Stimulated activated naive CD8-positive, alpha-beta T cell treated with anti-CD3 and anti-CD28 coated beads, Interleukin-15, amount 100 ng/mL, for 72 hours (primary cell): ENCODE measurements at places on chromosomes 1 and 21.

- DNase-seq, result no peak
Measured at GRCh38 chr1:26874896-26875295, 11.9 kb downstream of the SFN start.

GRCh38 chr1:185929776-185930175, 195.6 kb downstream of the HMCN1 start:
- no peak for DNase-seq

DNA sequence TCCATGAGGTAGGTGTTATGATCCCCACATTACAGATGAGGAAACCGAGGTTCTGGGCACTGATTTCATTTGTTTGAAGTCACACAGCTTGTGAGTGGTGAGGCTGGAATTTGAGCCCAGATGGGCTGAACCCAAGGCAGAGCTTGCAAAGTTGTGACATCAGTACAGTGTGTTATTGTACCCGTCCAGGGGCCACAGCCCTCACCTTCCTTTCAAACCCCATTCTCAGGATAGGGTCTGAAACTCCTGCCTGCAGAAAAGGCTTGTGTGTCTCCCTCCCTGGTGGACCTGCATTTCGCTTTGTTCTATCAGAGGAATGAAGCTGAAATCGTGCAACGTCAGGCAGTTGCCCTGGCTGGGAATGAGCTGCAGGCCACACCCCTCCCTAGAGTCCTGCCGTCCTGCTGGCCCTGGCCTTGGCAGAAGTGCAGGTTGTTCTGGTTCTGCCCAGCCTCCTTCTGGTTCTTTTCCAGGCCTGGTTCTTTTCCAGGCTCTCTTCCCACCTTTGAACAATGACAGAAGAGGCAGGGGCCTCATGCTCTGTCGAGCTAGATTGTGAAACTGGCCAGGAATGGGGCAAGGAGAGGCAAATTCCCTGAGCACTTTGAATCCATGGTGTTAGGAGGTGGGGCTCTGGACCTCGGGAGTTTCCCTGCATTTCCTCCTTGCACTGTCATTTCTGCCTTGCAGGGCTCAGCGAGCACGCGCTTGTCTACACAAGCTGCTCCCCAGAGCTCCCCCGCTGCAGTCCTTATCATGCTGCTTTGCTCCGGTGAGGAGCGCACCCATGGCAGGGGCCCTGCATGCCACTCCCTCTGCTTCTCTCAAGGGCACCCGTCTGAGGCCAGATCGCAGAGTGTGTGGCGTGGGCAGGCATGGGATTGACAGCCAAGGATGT, 8.2 kb upstream of the MYOM3 start:
- no peak for DNase-seq

DNA sequence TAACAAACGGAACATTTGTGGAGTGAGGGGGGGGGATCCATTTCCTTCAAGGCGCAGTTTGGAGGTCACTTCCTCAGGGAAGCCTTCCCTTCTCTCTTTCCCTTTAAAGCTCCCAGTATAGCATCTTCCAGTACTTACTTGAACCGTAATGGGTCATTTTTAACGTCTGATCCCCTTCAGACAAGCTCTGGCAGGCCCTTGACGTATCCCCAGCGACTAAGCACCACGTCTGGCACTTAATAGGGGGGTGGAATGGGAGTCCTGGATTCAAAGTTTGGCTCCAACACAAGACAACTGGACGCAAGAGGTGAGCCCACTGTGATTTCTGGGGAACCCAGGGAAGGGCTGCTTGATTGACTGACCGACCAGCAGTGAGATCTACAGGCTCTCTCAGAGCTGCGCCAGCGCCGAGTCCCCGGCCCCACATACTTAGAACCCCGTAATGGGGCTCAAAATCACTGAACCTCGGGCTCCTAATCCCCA, 441 bp downstream of the YARS1 start:
- DNase-seq, result no peak

- no peak for DNase-seq
Measured at GRCh38 chr1:216560527-216560926, 137.3 kb upstream of the USH2A start.

DNA sequence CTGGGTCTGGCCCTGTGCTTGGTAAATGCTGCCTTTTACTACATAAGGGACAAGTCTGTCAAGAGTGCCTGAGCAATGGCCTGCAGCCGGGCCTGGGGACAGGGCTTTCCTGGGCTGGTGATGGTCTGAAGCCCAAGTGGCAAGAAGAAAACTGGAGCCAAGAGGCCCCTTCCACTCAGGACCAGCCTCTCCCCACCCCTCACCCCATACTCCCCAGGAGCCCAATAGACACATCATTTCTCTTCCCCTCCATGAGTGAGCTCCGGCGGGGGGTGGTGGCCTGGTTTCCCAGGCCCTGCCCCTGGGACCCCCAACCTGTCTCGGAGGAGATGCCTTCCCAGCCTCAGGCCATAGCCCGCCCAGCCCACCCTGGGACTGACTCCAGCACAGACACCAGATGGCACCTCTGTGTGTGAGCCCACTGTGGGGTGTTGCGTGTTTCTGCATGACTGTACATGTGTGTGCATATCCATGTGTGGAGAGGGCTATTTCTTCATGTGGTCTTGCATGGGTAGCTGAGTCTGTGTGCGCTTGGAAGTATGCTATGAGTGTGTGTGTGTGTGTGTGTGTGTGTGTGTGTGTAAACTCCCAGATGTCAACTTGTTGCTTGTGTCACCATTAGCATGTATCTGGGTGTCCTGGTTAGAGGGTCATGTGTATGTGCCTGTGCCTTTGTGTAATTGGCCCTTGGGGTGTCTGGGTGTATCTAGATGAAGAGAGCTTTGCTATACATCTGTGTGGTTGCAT, 14.3 kb upstream of the LRP8 start:
- no peak for DNase-seq

- no peak for DNase-seq
Measured at GRCh38 chr1:14296795-14297194, 301.7 kb upstream of the KAZN start.

- DNase-seq, result no peak
Measured at GRCh38 chr1:165222580-165222979, 133.9 kb downstream of the LMX1A start.

- DNase-seq, result no peak
Measured at GRCh38 chr1:46484783-46485490, 4.7 kb upstream of the DMBX1 start.

DNA sequence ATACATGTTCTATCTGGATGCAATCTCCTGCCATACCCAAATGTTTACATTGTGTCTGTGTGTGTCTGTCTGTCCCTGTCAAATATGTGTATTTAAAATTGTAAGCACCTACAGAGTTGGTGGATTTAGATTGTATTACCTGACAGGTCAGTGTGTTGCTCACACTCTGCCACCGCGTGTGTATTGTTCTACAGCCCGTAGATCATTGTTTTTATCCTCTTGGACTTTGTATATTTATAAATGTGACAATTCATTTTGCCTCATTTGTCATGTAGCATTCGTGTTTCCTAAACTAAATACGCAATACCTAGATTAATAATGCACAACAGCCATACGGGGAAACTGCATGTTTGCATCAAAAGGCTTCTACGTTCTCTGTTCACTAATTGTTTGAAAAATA, 634 bp downstream of the ALG14 start:
- no peak for DNase-seq

DNA sequence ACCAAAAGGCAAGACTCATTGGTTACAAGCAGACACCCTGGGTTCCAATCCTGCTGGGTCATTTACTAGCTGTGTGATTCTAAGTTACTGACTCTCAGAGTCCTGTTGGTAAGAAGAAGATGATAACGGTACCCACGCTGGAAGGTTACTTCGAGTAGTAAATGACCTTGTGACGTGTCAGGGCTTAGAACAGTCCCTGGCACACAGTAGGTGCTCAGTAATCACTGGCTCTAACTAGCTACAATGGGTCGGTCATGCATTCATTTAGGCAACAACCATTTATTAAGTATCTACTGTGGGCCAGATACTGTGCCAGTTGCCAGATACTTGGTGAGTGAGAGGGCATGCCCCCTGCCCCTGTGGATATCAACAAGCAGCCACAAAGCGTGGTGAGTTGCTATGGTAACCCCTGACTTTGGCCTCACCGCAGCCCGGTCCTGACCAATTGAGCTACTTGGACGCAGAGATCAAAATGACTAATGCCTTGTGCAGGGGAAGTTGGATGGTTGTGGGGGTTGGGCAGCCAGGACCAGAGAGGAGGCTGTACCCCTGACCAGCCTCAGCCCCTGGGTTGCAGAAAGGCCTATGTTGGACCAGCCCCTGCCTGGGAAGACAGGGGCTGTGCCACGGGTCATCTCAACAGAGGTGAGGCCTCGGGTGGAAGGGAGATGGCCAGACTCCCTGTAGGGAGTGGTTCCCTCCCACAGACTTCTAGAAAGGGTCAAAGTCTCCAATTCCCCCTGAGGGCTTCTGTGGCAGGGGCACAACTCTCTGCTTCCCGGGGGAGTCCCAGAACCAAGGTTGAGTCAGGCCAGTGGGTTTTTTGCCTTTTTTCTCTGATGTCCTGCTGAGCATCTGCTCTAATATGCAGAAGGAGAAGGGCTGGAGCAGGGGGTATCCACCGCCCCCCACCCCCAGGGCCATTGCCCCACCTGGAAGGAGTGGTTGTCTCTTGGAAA, 16.0 kb downstream of the DHRS3 start:
- no peak for DNase-seq

DNA sequence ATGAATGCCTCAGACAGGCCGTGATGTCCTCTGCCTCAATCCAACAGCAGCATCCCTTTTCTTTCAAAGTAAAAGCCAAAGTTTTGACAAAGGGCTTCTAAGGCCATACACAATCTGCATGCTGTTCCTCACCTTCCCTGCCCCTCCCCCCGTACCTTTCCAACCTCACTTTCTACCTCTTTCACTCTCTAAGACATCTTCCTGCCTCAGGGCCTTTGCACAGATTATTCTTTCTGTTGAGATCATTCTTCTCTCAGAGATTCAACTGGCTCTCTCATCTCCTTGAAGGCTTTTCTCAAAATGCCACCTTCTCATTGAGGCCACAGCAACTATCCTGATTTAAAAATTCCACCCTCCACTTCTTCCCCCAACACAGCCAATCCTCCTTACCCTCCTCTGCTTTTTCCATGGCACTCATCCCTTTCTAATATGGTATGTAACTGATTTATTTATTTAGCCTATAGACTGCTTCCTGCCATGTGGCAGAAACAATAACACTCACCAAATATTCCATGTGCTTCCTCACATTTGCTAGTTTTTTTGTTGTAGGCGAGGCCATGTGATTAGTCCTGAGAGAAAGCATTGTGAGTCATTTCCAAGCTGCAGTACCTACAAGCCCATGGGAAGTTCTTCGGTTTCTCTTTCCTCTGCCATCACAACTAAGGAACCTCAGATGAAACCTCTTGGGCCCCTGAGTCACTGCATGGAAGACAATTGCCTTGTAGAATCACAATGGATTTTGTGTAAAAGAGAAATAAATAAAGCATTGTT, 58.7 kb upstream of the GADD45A start:
- no peak for DNase-seq

- no peak for DNase-seq
Measured at GRCh38 chr1:80036690-80037432, 1030.3 kb upstream of the ADGRL4 start.

DNA sequence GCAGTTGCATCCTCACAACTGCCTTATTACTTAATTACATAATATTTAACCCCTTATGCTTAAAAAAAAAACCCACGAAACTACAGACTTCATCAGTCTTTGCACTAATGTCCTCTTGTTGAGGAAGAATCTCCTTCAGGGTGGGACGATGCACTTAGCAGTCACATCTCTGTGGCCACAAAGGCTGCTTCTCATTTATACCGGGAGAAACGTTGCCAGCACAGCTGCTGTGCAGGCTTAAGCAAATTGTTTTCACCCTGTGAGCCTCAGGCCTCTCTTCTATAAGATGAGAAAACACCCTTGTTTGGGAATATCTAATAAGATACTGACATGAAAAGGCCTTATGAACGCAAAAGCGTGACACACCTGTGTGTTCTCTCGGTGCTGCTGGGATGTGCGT, 2.9 kb upstream of the OBSCN start:
- DNase-seq, result no peak

DNA sequence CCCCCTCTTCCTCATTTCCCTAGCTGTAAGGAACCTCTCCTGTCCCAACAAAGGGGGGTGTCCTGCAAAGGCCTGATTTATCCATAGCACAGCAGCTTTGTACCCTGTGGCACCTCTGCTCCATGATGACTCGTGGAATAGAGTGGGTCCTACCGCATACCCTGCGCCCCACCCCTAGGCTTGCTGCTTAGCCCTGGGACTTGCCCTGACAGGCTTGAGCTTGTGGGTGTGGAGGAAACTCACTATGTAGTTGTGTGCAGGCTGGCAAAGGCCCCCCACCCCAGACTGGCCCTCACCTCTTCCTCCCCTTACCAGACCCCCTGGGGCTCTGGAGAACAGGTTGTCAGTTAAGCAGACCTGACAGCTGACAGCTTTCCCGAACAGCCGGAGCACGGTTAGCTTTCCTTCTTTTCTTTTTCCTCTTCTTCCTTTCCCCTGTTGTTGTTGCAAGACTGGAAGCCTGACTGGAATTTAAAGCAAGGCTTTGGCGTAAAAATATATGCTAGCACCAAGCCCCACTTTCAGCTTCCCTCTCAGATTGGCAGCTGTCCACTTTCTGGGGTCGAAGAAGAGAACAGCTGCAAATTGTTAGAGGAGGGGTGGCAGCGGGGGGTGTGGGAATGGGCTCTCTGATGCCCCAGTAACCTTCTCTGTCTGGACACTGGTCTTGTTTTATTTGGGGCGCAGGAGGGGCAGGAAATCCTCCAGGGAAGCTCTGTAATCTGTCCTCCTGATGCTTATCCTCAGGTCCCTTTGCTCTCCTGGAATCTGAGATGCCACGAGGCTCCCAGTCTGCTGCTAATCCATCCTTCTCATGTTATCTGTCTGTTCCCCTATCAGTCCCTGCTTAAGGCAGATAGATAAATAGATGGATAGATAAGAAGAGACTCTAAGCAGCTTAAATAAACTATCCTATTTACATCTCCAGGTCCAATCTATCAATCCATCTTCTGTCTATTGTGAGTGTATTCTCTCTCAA, 134.6 kb downstream of the BRINP2 start:
- no peak for DNase-seq

- no peak for DNase-seq
Measured at GRCh38 chr1:44270686-44271628, 57.7 kb downstream of the DMAP1 start.

DNA sequence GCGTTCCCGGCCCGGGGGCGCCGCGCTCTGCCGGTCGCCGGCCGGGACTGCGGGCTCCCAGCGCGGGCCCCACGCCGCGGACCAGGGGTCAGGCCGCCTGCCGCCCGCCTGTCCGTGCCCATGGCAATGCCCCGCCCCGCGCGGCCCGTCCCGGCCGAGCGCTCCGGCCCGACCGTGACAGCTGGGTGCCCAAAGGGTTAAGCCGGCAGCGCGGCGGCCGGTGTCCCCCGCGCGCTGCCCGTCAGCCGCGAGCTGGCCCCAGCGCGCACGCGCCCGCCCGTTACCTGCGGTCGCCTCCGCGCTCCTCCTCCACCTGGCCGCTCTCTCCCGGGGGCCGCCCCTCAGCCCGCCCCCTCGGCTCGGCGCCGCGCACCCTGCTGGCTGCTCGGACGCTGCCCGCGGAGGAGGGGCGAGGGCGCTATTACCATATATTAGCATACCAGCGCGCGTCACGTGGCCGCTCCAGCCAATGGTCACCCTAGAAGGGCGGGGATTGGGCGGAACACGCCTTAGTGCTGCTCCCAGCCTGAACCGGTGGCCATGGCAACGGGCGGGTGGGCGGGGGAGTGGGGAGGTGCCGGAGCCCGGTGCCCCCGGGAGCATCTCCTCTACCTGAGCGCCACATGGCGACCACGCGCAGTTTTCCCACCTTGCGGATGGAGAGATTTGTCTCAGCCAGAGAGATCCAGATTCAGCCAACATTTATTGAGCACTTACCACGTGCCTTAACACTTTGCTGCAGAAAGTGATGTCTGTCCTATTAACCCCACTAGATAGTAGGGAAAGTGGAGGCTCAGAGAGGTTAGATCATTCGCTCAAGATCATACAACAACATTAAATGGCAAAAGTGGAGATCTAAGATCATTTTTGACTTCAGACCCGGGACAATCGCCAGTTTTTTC, at the start of gene PHC2:
Gene PHC2 (minus strand): TSS at position 404 of the 902 bp plus-strand sequence. CDS start 55,556 bp downstream, outside the sequence.
- DNase-seq, result peak; percentile 87
